Neural crest cell (in vitro differentiated cells): ENCODE measurements at places on chromosomes 3 and 15. TPM values are rescaled to one million over a fixed set of nuclear protein-coding genes. Genes with fewer than 3 reads are reported as not detected.

The TGM5 gene
- total RNA-seq, result not detected in 2 replicates

DNA sequence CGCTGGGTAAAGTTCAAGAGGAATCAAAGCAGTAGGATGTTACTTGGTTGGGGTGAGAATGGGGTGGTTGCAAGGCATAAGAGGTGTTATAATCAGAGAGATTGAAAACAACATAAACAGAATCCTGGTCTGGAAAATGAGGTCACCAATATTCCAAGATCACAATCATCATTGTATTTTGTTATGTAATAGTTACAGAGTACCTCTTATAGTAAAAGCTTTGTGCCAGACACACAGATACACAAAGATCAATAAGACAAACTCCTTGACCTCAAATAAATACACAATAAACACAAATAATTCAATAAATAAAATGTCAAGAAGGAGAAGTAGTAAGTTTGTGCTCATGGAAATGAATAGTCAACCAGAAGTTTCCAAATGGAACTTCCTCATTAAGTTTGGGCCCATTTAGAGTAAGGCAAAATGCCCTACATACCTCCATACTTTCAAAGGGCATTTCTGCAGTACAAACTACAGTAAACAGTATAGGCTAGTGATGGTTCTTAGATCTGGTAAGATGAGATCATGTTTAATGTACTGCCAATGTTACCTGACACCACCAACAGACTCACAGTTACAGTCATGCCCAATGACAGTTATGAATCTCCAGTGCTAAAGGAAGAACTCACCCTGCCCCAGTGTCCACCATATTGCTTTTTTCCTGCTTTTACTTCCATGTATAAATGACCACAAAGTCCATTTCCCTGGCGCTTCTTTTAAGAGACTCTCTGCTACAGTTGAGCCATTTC lies 93.4 kb downstream of the KCNMB2 start:
- no peak for DNase-seq

- no peak for DNase-seq
These were observed 11.2 kb upstream of the MED12L start for GRCh38 chr3:151074256-151074655.

GRCh38 chr3:27681249-27681748 lies 40.8 kb downstream of the EOMES start:
- peak; percentile 34 for DNase-seq

DNA sequence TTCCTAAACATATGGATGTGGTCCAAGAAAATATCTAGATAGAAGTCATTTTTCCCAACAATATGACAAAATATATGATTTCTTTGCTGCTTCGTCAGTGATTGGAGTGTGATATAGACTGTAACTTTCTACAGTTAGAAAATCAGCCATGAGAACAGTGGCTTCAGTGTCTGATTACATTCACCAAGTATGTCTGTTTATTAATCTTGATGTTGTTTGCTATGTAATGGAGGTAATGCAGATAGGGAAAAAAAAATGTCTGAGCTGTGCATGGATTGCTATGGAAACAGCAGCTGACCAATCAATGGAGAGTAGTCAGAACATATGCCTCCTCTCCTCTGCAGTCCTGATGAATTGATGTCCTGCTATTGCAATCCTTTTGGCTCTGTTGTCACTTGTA lies 72.3 kb upstream of the GAP43 start:
- DNase-seq, result no peak

GRCh38 chr15:63458026-63458425 lies 46.4 kb upstream of the USP3 start:
- DNase-seq, result no peak

- no peak for DNase-seq
These were observed 45.2 kb upstream of the POLG start for GRCh38 chr15:89379818-89380217.

GRCh38 chr3:29282427-29283230 lies 1.8 kb downstream of the RBMS3 start:
- DNase-seq, result no peak

DNA sequence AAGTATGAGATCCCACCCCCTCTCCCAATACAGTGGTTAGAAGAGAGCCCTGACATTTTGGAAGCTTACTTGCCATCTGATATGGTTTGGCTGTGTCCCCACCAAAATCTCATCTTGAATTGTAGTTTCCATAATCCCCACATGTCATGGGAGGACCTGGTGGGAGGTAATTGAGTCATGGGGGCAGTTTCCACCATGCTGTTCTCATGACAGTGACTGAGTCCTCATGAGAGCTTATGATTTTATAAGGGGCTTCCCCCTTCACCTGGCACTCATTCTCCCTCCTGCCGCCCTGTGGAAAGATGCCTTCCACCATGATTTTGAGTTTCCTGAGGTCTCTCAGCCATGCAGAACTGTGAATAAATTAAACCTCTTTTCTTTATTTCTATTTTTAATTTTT lies 28.8 kb upstream of the HES1 start:
- no peak for DNase-seq

- DNase-seq, result no peak
These were observed 91.8 kb downstream of the FILIP1L start for GRCh38 chr3:100022506-100022905.

- DNase-seq, result no peak
These were observed 74.5 kb downstream of the TLE3 start for GRCh38 chr15:70023064-70023768.
